ENCODE measurements at places on chromosomes 12 and 14.

DNA sequence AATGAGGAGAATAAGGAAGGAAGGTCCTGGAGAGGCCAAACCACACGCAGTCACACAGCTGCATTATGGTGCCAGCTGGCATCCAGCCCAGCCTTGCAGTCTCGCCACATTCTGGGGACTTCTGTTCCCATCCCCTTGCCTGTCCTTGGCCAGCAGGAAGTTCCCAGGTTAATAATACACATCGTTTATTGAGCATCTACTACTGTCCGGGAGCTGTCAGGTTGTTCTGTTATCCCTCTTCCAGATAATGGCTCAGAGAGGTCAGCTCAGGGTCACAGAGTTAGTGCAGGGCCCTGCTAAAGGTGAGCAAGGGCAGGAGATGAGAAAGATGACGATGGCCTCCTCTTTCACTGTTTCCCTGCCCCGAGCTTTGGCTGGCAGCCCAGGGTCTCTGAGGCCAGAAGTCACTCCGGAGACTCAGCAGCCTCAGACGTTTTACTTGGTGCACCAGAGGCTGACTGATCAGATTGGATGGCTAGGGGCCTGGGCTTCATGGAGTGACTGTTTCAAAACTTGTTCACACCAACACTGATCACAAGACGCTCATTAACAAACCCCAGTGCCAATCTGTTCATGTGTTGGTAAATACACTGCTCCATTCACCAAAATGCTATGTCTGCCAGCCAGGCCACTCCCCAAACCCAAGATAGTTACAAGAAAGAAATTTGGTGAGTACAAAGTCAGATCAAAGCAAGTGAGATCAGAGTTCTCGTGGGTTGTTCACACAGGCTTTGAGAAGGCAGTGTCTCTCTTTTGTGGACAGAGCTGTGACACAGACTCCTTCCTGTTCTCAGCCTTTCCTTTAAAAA lies 79.2 kb downstream of the B4GALNT3 start:
- DNase-seq = no peak

GRCh38 chr12:59010118-59010517 lies 89.8 kb upstream of the LRIG3 start:
- DNase-seq = no peak

- no peak for DNase-seq
Measured at GRCh38 chr12:47085815-47086252, 6.1 kb upstream of the AMIGO2 start.

- DNase-seq = no peak
Measured at GRCh38 chr12:71626098-71626497, 37.5 kb downstream of the ZFC3H1 start.

GRCh38 chr12:75444429-75445136 lies 36.0 kb upstream of the GLIPR1 start:
- DNase-seq = no peak

DNA sequence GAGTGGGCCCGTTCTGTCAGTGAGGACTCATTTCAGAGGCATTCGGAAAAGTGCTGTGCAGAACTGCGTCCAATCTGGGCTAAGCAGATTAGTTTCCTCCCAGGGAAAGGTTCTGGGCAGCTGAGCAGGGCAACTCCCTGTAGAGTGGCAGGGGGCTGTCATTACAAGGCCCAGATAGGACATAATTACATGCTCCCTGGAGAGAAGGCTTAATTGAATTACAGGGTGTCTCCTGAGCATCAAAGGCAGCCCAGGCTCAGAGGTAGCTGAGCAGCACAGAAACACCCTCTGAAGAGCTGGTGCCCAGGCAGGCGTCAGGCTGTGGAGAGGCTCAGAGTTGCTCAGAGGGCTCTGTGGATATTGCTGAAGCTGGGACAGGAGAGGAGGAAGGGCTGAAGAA lies 36.0 kb downstream of the SLC8A3 start:
- DNase-seq = no peak

GRCh38 chr12:59597385-59597781 lies 1.6 kb downstream of the SLC16A7 start:
- DNase-seq = no peak

- no peak for DNase-seq
Measured at GRCh38 chr12:40162033-40162432, 56.2 kb upstream of the SLC2A13 start.

DNA sequence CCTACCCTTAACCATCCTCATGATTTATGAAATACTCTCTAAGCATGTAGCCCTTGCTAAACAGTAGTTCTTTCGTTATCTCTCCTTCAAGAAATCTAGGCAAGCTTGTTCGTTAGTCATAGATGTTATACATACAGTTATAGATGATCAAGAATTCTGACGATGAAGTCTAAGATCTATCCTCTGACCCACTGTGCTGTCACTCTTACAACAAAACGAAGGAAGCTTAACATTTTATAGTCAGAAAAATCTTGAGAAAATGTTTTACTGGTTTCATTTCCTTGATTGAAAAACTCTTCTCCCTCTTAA lies 68.9 kb downstream of the SPPL3 start:
- no peak for DNase-seq

- no peak for DNase-seq
Measured at GRCh38 chr12:19946550-19946949, 421.8 kb upstream of the PDE3A start.

DNA sequence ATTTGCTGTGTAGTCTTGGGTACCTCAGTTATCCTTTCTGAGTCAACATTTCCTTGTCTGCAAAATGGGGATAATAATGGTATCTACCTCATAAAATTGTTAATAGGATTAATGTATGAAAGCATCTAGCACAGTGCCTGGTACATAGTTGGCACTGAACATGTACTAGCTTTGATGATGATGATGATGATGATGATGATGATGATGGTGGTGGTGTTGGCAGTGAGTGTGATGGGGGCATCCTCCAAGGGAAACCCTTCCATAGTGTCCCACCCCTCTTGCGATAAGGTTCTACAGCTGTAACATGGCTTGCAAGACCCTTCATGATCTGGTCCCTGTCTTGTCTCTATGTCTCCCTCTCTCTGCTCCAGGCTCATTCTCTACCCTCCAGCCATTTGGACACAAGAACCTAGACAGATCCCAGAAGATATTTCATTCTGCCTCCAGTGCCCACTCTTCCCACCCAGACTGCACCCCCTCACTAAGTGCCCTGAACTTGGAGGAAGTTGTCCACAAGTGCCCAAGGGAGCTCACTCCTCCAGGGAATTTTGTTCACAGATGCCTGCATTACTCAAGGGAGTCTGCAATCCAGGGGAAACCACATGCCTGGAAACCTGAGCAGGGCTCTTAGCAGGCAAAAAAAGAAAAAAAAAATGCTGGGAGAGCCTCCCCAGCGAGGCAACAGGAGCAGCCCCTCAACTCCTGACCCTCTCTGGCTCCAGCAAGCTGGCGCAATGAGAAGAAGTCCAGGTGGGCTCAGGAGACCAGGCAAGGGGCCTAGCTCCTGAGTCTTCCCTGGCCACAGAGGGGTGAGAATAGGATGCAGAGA lies 10.1 kb upstream of the BDKRB1 start:
- DNase-seq = no peak

- DNase-seq = no peak
Measured at GRCh38 chr14:105836160-105836559, 309.8 kb downstream of the TMEM121 start.

All from progenitor cell of endocrine pancreas (in vitro differentiated cells).